Suprapubic skin (tissue), 4 donors: ENCODE measurements at places on chromosomes 3 and 15. TPM values are rescaled to one million over a fixed set of nuclear protein-coding genes. Genes with fewer than 3 reads are reported as not detected.

The B3GNT5 gene
- total RNA-seq, result 30.8 TPM

The CGNL1 gene
- 27.0 TPM for total RNA-seq

The CRYGS gene
- total RNA-seq, result 6.7 TPM

The ATP11B gene
- total RNA-seq, result 141 TPM

The CACNA2D2 gene
- total RNA-seq, result 1.7 TPM

The LIPH gene
- total RNA-seq, result 16.4 TPM

The PP2D1 gene
- total RNA-seq, result not detected

The SI gene
- total RNA-seq, result 0.08 TPM

The CPA3 gene
- total RNA-seq, result 1.8 TPM

The ATP13A5 gene
- total RNA-seq, result 1.1 TPM

The TM4SF4 gene
- not detected for total RNA-seq

The COL8A1 gene
- 3.5 TPM for total RNA-seq

The ZNF385D gene
- 0.86 TPM for total RNA-seq

DNA sequence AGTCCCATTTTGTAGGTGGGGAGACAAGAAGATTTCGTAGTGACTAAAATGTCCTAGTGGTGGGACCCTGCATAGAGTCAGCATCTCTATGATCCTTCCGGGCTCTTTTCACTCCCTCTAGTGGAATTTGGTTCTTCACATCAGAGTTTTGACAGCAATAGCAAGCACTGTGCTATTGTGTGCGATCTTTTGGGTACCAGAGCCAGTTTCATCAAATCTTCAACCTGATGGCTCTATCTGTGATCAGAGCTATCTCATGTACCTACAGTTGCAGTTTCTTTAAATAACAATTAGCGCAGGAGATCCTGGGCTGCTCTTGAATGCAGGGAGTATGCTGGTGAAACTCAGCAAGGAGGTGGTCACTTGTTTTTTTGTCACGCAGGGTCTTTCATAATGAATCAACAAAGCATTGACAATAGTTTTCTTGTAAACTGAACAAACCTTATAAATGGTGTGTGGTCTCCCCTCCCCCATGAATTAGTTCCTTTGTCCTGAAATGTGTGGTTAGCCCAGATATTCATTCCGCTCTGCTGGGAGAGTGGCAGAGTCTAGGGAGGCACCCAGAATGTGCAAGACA, 257.2 kb upstream of the SOX2 start:
- no peak for DNase-seq
- H3K36me3 ChIP-seq, result no peaks in the 10 kb centered on the region
- H3K27ac ChIP-seq, result no peak overlapping the region
- no peak overlapping the region for H3K4me3 ChIP-seq
- no peaks in the 10 kb centered on the region for H3K27me3 ChIP-seq

- DNase-seq, result no peak
- H3K27me3 ChIP-seq, result no peaks in the 10 kb centered on the region
- no peaks in the 10 kb centered on the region for H3K36me3 ChIP-seq
- H3K27ac ChIP-seq, result no peak overlapping the region
- H3K4me3 ChIP-seq, result no peak overlapping the region
Observed at GRCh38 chr15:30043211-30043655, 39.5 kb upstream of the GOLGA8J start.

GRCh38 chr3:146307456-146307725, 56.5 kb upstream of the PLSCR4 start:
- no peaks in the 10 kb centered on the region for H3K36me3 ChIP-seq
- no peak for DNase-seq
- no peak overlapping the region for H3K27ac ChIP-seq
- no peak overlapping the region for H3K4me3 ChIP-seq

- H3K27ac ChIP-seq, result no peak overlapping the region
- no peaks in the 10 kb centered on the region for H3K36me3 ChIP-seq
- no peak overlapping the region for H3K4me3 ChIP-seq
- H3K27me3 ChIP-seq, result no peaks in the 10 kb centered on the region
- peaks cover 4% of the 10 kb centered on the region for H3K4me1 ChIP-seq
- no peak for DNase-seq
Observed at GRCh38 chr15:71638876-71639275, 171.5 kb upstream of the NR2E3 start.

DNA sequence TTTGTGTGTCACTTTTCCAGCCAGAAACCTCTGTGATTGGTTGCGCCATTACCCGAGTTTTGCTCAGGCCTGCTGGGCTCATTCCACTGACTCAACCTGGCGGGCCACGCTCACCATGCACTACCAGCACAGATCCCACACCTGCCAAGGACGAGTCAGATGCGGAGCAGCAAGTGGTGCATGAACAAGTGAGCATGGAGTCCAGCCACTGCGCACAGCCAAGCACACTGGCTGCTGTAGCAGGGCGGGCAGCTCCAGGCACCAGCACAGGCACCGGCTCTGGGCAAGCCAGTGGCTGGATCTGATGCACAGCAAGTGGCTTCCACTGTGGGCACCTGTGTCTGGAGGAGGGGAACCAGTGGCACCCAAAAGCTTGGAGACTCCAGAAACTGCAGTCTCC, 110.4 kb downstream of the CBLB start:
- no peaks in the 10 kb centered on the region for H3K27me3 ChIP-seq
- H3K27ac ChIP-seq, result no peak overlapping the region
- H3K4me3 ChIP-seq, result no peak overlapping the region
- peak; percentile 53 for DNase-seq
- peaks cover 5% of the 10 kb centered on the region for H3K4me1 ChIP-seq
- H3K36me3 ChIP-seq, result peaks cover 24% of the 10 kb centered on the region

- no peak for DNase-seq
- peaks cover 47% of the 10 kb centered on the region for H3K36me3 ChIP-seq
- H3K27ac ChIP-seq, result no peak overlapping the region
Observed at GRCh38 chr3:107798381-107798780, 275.6 kb downstream of the BBX start.

- peaks cover 51% of the 10 kb centered on the region for H3K27me3 ChIP-seq
- H3K4me1 ChIP-seq, result peaks cover 24% of the 10 kb centered on the region
- no peak for DNase-seq
Observed at GRCh38 chr3:151084893-151085226, 604 bp upstream of the MED12L start.

DNA sequence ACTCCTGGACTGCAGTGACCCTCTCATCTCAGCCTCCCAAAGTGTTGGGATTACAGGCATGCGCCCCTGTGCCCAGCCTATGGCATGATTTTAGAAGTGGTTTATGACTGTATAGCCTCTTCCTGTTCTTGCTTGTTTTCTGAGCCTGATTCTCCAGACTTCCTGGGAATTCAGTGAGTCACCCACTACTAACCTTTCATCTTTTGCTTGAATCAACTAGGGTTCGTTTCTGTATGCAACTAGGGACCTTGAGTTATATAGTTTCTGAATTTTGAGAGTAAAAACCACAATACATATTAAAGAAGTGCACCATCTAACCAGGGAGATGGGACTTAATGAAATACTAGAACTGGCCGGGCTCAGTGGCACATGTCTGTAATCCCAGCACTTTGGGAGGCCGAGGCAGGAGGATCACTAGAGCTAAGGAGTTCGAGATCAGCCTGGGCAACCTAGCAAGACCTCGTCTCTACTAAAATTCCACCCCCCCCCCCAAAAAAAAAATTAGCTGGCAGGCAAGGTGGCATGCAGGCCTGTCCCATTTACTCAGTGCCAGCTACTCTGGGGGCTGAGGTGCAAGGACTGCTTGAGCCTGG, 76.0 kb downstream of the ZNF609 start:
- H3K36me3 ChIP-seq, result no peaks in the 10 kb centered on the region
- peaks cover 11% of the 10 kb centered on the region for H3K4me1 ChIP-seq
- H3K27me3 ChIP-seq, result no peaks in the 10 kb centered on the region
- no peak overlapping the region for H3K4me3 ChIP-seq

DNA sequence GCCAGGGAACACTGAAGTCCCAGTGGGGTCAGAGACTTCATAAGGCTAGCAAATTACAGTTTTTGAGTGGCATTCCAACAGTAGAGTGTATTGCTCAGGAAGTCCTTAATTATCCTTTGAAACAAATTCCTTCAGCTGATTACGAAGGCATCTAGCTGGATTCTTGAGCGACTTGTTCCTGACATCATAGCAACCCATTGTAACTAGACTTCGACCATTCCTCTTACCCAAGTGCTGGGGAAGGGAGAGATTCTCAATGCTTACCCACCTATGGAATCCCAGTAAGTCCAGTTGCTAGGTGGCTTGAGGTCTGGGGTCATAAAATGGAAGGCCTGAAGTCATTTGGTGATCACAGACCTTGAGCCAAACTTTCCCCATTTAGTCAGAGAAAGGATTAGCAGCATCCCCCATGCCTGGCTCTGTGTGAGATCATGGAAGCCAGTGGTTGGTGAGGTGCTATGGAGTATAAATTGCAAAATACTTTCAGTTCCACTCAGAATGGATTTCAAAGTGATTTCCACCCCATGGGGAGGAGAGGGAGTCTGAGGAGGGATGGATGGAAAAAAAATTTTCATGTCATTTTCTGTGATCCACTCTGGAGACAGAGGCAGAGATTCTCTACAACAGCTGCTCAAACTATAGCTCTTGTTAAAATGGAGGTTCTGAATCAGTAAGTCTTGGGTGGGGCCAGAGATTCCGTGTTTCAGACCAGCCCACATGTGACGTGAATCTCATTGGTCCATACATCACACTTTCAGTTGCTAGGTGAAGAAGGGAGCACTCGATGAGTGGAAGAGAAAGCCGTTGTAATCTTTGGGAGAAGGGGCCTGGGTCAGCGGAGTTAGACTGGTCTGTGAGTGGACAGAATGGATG, 45.7 kb downstream of the CD86 start:
- H3K36me3 ChIP-seq, result no peaks in the 10 kb centered on the region
- H3K27me3 ChIP-seq, result no peaks in the 10 kb centered on the region
- H3K4me3 ChIP-seq, result no peak overlapping the region
- no peaks in the 10 kb centered on the region for H3K4me1 ChIP-seq
- H3K27ac ChIP-seq, result no peak overlapping the region
- no peak for DNase-seq

DNA sequence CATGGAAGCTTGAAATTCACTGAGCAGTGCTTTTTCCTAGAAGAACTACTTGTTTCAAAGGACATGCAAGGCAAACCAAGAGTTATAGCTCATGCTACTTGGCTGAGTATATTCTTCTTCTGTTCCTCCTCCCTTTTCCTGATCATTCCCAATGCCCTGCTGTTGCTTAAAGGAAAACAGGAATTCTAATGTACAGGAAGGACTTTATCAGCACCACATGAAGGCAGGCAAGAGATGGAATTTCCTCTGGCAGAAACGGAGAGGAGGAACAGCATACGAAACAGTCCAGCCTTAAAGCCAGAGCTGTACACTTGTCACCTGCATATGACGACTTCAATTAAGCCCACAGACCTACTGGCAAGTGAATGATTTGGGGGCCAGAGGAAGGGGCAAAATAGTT, 15.7 kb downstream of the MEIS2 start:
- no peak for DNase-seq
- H3K27me3 ChIP-seq, result no peaks in the 10 kb centered on the region

- H3K27ac ChIP-seq, result no peak overlapping the region
- H3K36me3 ChIP-seq, result no peaks in the 10 kb centered on the region
- no peak overlapping the region for H3K4me3 ChIP-seq
- no peak for DNase-seq
Observed at GRCh38 chr3:170361711-170362110, 4.2 kb downstream of the SKIL start.

- H3K27ac ChIP-seq, result no peak overlapping the region
- H3K27me3 ChIP-seq, result no peaks in the 10 kb centered on the region
- no peaks in the 10 kb centered on the region for H3K36me3 ChIP-seq
- no peak overlapping the region for H3K4me3 ChIP-seq
Observed at GRCh38 chr3:23330568-23330967, 127.4 kb downstream of the UBE2E2 start.

DNA sequence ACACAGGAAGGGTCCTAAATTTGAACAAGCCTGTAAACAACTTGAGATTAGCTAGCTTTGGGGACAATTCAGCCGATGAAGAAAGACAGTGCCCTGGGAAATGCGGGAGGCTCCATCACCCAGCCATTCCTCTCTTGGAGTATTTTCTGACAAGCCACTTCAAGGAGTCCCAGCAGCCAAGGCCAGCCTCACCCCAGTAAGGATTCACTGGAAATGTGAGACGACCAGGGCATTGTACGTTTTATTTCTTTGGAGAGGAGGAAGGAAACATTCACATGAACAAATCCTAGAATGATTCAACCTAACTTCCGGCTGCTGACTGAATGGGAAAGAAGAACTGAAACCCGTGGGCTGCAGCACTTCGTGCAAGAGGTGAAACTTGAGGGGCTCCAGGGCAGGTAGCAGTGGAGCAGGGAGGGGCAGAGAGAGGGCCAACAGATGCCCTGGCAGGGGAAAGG, 116.4 kb upstream of the ARHGEF3 start:
- no peak for DNase-seq
- H3K36me3 ChIP-seq, result no peaks in the 10 kb centered on the region
- peaks cover 24% of the 10 kb centered on the region for H3K4me1 ChIP-seq
- H3K27ac ChIP-seq, result no peak overlapping the region
- no peak overlapping the region for H3K4me3 ChIP-seq

- no peaks in the 10 kb centered on the region for H3K4me1 ChIP-seq
- no peaks in the 10 kb centered on the region for H3K36me3 ChIP-seq
- H3K4me3 ChIP-seq, result no peak overlapping the region
- no peak overlapping the region for H3K27ac ChIP-seq
- no peaks in the 10 kb centered on the region for H3K27me3 ChIP-seq
- DNase-seq, result no peak
Observed at GRCh38 chr3:175646865-175647264, 787.7 kb downstream of the NAALADL2 start.

- H3K27me3 ChIP-seq, result no peaks in the 10 kb centered on the region
- peaks cover 54% of the 10 kb centered on the region for H3K36me3 ChIP-seq
- H3K4me1 ChIP-seq, result peaks cover 43% of the 10 kb centered on the region
- H3K4me3 ChIP-seq, result peak overlapping the region; percentile 89
- no peak for DNase-seq
Observed at GRCh38 chr3:184177331-184177731, 2.7 kb downstream of the AP2M1 start.

DNA sequence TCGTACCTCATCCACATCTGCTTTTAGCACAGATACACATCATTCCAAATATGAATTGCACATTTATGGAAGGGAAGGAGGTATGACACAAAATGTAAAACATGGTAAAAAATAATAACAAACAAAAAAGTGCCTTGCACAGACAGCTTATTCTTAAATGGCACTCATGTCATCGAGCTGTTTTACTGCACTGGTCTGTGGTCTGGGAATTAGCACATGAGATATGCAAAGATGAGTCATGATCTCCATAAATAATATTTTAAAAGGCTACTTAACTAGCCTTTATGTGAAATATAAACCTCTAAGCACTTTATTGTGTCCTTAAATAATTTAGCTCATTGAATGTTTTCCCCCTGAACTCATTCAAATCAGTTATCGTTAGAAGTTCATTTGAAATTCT, 142.2 kb upstream of the ZNF385D start:
- H3K27me3 ChIP-seq, result no peaks in the 10 kb centered on the region
- no peak overlapping the region for H3K27ac ChIP-seq
- H3K36me3 ChIP-seq, result no peaks in the 10 kb centered on the region
- no peak overlapping the region for H3K4me3 ChIP-seq
- no peak for DNase-seq
- no peaks in the 10 kb centered on the region for H3K4me1 ChIP-seq

GRCh38 chr3:129123314-129124060, 1.9 kb upstream of the RAB43 start:
- no peak for DNase-seq
- no peak overlapping the region for H3K4me3 ChIP-seq
- no peak overlapping the region for H3K27ac ChIP-seq
- H3K4me1 ChIP-seq, result peaks cover 27% of the 10 kb centered on the region
